ENCODE measurements at places on chromosomes 1 and 21. TPM values are rescaled to one million over a fixed set of nuclear protein-coding genes. Genes with fewer than 3 reads are reported as not detected.
A peak's percentile ranks its signal among the peaks of the same experiment; 100 is the strongest.

DNA sequence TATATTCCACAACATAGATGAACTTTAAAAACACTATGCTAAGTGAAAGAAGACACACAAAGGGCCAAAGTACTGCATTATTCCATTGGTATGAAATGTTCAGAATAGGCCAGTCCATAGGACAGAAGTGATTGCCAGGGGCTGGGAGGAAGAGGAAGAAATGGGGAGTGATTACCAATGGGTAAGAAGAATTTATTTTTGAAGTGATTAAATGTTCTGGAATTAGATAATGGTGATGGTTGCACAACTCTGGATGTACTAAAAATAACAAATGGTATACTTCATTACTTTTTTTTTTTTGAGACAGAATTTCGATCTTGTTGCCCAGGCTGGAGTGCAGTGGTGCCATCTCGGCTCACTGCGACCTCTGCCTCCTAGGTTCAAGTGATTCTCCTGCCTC is 61.7 kb downstream of the CHD5 start:
- H3K27ac ChIP-seq: no peak overlapping the region
- H3K4me1 ChIP-seq: no peaks in the 10 kb centered on the region
- DNase-seq: no peak
- H3K4me3 ChIP-seq: no peak overlapping the region

- H3K27me3 ChIP-seq: no peaks in the 10 kb centered on the region
- no peak overlapping the region for H3K4me3 ChIP-seq
- H3K4me1 ChIP-seq: peaks cover 17% of the 10 kb centered on the region
- H3K27ac ChIP-seq: peak overlapping the region; percentile 14
- no peak for DNase-seq
These were observed 26.3 kb upstream of the TRAPPC10 start for GRCh38 chr21:43985690-43986251.

The EXO1 gene
- 25.5 TPM for total RNA-seq

The SYPL2 gene
- total RNA-seq: 0.33 TPM
